Diencephalon (tissue), 1 donor: ENCODE measurements at places on chromosomes 2 and 18. TPM values are rescaled to one million over a fixed set of nuclear protein-coding genes. Genes with fewer than 3 reads are reported as not detected.

Gene FNDC4
- total RNA-seq: 52.8 TPM

Gene SH2D6
- 0.23 TPM for total RNA-seq

Gene CHST10
- total RNA-seq: 44.5 TPM

Gene THAP4
- total RNA-seq: 27.7 TPM

Gene SEPTIN2
- 295 TPM for total RNA-seq

Gene PTH2R
- 3.9 TPM for total RNA-seq

Gene ALLC
- total RNA-seq: not detected

Gene CNGA3
- total RNA-seq: 6.0 TPM

Gene C2orf78
- total RNA-seq: not detected

Gene COL4A4
- total RNA-seq: 2.1 TPM

Gene CNDP2
- total RNA-seq: 60.4 TPM

Gene GRP
- total RNA-seq: 1.8 TPM

Gene CABLES1
- 8.1 TPM for total RNA-seq

Gene SP5
- total RNA-seq: 2.3 TPM

Gene AQP12A
- total RNA-seq: not detected

Gene SLC9A2
- 1.8 TPM for total RNA-seq

Gene G6PC2
- not detected for total RNA-seq

Gene PLB1
- total RNA-seq: 10.6 TPM

Gene EPC2
- total RNA-seq: 72.7 TPM

Gene SMYD5
- total RNA-seq: 18.0 TPM

Gene MRO
- 1.6 TPM for total RNA-seq

Gene MAP3K20
- total RNA-seq: 12.2 TPM

Gene UGT1A4
- not detected for total RNA-seq

Gene WNT10A
- 0.46 TPM for total RNA-seq

Gene PASK
- total RNA-seq: 14.3 TPM

Gene FAM136A
- 36.4 TPM for total RNA-seq
